ENCODE measurements at places on chromosomes 2 and 18.

GRCh38 chr18:10059610-10060468 is 146.0 kb downstream of the VAPA start:
- no peak for DNase-seq

DNA sequence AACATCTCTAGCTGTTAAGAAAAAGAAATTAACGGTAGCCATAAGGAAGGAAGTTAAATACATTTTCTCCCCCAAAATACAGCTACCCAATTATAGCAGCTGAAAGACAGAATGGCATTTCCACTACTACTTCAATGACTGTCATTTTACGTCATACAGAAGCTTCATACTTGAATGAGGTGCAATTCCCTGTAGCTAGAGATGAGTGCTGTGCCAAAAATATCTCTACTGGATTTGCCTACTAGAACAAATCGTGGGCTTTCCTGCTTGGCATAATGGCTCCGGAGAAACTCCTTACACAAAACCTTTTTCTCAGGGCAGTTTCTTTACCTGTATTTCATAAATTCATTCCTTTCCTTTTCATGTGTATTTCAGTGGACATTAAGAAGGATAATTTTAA is 36.3 kb upstream of the NRXN1 start:
- no peak for DNase-seq

GRCh38 chr18:3238742-3239141 is 8.9 kb upstream of the MYL12A start:
- no peak for DNase-seq

- no peak for DNase-seq
Measured at GRCh38 chr2:236659758-236660150, 90.1 kb downstream of the ACKR3 start.

- peak; percentile 92 for DNase-seq
Measured at GRCh38 chr2:181305301-181306123, 151.7 kb upstream of the ITGA4 start.

GRCh38 chr2:207901829-207902228 is 123.5 kb downstream of the PLEKHM3 start:
- DNase-seq = no peak

GRCh38 chr2:145861940-145862339 is 1342.0 kb upstream of the ZEB2 start:
- DNase-seq = no peak

GRCh38 chr2:171316755-171317337 is 116.9 kb downstream of the METTL8 start:
- no peak for DNase-seq

DNA sequence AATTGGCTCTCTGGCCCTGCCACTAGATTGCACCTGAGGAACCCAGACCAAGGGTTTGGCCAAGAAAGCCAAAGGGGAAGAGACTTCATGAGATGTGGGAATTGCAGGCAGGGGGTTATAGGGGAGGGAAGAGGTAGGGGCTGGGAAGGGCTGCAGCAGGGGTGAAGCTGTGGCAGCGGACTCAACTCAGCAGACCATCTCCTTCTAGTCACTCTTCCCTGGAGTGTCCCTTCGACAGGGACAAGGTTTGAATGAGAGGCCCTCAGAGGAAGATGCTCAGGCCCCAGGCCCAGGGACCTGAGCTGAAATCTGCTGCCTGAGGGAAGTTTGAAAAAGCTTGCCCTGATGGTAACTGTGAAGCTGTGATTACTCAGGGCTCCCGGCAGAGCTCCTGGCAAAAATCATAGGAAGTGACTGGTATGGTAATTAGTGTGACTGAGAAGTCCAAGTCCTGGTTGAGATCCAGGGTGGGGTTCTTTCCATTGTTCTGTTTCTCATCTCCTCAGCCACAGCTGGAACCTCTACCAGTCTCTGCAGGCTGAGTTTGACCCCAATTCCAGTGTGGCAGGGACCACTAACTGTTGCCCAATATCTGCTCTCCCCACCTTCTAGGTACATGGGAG is 300.9 kb downstream of the CYP26B1 start:
- DNase-seq = no peak

- no peak for DNase-seq
Measured at GRCh38 chr2:26681656-26682055, 10.9 kb upstream of the KCNK3 start.

DNA sequence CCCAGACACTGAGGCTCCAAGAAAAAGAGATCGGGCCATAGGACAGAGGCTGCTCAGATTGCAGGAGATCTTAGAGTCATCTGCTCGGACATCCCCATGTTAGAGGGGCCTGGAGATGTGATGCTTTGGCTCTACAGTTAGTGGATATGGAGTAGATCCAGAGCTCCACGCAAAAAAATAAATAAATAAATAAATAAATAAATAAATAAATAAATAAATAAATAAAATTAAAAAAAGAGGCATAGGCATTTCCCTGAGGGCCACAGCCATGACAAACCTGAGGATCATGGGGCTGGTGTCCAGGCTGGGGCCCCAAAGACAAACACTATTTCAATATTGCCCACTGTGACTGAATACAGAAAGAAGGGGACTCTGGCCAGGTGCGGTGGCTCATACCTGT is 85.5 kb downstream of the PLB1 start:
- no peak for DNase-seq

- no peak for DNase-seq
Measured at GRCh38 chr2:152250421-152251100, 75.0 kb upstream of the STAM2 start.

DNA sequence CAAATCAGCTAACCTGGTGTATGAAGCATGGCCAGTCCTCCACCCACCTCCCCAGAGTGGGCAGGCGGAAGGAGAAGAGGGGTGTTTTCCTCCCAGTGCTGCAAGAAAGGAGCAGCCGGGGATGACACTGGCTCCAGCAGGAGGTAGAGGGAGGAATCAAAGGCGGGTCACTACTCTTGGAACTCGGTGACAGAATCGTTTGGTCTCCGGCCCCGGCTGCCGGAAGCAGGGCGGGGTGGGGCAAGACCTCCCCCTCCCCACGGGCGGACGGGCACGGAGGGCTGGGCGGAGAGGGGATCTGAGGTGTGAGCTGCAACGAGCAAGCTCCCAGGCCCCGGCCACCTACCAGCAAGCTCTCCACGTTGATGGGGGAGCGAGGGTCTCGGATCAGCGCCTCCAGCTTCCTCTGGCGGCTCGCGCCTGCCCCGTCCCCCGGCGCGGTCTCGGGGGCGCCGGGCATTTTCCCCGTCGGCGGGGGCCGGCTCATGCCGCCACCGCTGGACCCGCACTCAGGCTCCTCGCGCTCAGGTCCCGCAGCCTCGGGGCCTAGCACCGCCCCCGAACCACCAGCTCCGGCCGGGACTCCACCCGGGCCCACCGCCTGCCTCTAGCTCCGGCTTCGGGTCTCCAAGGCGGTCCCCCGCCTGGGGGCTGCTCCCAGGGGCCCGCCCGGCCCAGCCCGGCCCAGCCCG is 640 bp downstream of the ROCK2 start:
- peak; percentile 35 for DNase-seq

- DNase-seq = no peak
Measured at GRCh38 chr2:185526161-185526560, 212.4 kb upstream of the FSIP2 start.

DNA sequence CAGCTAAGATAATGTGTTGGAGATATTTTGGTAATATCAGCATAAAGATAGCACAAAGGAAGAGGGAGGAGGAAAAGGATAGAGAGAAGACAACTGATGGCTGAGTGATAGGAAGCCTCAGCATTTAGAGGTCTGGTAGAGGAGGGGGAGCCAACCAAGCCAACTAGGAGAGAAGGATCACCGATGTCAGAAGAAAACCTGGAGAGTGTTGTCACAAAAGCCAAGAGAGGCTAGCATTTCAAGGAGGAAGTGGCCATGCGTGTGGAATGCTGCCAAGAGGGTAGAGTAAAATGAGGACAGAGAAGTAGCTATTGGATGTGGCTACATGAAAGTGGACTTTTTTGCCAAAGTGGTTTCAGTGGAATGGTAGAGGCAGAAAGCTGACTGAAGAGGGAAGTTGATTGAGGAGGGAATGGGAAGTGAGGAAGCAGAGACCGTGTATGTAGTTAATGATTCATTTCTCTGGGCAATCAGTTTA is 34.3 kb downstream of the LCLAT1 start:
- peak; percentile 92 for DNase-seq

DNA sequence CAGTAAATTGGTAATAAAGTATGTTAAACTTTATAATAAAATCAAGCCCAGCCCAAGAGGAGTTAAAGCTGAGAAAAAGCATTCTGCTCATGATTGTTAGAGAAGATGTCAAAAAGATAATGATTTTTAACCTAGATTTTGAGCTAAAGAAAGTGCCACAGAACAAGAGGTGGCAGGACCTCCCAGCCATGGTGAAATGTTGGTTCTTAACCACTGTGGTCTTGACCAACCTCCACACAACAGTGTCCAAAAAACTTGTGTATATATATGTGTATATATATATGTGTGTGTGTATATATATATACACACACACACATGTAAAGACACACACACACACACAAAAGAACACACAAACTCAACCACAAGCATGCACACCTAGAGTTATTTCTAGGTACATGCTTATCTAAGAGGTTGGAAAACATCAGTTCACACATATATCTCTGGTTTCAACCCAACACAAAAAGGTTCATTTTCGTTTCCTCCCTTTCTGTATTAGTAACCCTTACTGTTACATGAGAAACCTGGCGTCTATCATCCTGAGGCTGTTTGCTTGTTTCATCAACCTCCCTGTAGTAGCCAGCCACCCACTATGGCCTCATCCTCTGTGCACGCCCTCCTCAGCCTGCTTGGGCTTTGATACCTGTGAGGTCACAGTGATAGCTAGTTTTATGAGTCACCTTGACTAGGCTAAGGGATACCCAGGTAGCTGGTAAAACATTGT is 631.8 kb upstream of the ID2 start:
- no peak for DNase-seq

GRCh38 chr2:55524884-55525437 is 5.4 kb downstream of the CFAP36 start:
- no peak for DNase-seq

DNA sequence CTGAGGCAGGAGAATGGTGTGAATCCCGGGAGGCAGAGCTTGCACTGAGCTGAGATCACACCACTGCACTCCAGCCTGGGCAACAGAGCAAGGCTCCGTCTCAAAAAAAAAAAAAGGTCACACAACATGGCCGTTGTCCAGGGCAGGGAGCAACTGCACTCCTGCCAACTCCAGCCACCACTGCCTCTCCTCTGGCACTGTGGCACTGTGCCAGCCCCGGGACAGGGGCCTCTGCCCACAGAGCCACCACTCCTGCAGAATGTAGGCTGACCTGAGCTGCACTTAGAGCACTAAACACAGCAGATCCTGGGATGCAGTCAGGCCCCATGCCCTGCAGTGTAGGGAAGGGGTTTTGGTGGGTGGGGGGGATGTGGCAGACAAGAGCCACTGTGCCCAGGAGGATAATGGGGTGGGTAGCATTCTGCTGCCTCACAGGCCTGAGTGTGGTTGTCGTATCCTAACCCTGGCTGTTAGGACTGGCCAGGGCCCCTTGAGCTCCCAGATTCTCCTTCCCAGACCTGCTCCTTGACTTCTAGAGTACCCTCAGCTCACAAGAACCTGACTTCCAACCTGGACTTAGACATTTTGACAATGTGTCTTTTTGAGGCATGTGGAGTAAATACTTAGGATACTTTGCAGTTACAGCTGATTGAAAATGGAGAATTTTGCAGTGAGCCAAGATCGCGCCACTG is 69.4 kb upstream of the SH3RF3 start:
- DNase-seq = no peak

GRCh38 chr2:233129351-233129978 is 69.3 kb downstream of the INPP5D start:
- no peak for DNase-seq

DNA sequence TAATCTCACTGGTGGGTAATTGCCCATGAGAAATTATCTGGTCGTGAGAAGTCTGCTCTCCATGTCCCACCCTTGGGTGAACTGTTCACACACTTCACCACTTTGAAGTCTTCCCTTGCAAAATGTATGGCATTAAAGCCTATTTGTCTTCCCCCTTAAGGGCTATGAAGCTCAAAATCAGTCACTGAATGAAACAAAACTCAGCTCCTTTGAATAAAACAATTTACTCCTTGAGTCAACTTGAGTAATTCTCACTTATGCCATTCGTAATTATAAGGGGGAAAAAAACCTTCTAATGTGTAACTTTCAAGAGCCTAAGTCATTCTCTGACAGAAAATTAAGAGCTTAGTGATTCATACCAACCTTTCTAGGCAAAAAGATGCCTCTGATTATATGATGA is 48.8 kb upstream of the REL start:
- no peak for DNase-seq

- DNase-seq = no peak
Measured at GRCh38 chr2:50241282-50241681, 790.6 kb downstream of the NRXN1 start.

- DNase-seq = no peak
Measured at GRCh38 chr2:223187256-223187655, 135.3 kb downstream of the KCNE4 start.

GRCh38 chr2:237315170-237315828 is 98.7 kb downstream of the COL6A3 start:
- DNase-seq = no peak

DNA sequence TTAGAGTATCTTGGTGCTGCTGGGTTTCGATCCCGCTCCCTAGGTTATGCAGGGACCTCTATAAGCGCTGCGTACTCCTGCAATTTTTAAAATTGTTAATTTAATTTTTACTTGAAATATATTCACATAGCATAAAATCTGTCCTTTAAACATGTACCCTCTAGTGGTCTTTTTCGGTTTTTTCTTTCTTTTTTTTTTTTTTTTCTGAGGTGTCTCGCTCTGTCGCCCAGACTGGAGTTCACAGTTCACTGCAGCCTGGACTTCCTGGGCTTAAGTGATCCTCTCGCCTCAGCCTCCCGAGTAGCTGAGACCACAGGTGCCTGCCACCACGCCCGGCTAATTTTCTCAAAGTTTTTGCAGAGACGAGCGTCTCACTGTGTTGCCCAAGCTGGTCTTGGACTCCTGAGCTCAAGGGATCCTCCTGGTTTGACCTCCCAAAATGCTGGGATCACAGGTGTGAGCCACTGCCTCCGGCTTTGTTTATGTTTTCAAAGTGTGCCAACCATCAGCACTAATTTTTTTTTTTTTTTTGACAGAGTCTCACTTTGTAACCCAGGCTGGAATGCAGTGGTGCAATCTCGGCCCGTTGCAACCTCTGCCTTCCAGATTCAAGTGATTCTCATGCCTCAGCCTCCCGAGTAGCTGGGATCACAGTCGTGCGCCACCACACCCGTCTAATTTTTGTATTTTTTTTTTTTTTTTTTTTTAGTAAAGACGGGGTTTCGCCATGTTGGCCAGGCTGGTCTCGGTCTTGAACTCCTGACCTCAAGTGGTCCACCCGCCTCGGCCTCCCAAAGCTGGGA is 585 bp upstream of the MOB1A start:
- peak; percentile 43 for DNase-seq

GRCh38 chr18:45355944-45356520 is 259.2 kb upstream of the SLC14A2 start:
- no peak for DNase-seq

Data from HL-60 (cell line).